ENCODE measurements at places on chromosomes 5 and 9.

DNA sequence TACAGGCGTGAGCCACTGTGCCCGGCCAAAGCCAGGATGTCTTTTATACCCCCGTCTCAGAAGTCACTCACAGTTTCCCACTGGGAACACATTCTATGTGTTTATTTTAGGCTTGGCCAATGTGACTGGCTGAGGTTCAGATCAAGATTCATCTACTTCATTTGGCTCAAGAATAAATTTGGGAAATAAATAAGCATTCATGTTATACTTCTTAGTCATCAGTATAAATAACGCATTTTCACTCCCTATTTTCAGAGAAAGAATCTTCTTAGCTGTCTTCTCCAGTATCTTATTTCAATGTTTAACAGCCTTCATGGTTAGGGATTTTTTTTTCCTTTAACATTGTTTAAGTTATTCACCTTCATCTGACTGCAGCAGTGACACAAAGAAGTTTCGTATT lies 11.8 kb downstream of the S100Z start:
- no peak for DNase-seq

DNA sequence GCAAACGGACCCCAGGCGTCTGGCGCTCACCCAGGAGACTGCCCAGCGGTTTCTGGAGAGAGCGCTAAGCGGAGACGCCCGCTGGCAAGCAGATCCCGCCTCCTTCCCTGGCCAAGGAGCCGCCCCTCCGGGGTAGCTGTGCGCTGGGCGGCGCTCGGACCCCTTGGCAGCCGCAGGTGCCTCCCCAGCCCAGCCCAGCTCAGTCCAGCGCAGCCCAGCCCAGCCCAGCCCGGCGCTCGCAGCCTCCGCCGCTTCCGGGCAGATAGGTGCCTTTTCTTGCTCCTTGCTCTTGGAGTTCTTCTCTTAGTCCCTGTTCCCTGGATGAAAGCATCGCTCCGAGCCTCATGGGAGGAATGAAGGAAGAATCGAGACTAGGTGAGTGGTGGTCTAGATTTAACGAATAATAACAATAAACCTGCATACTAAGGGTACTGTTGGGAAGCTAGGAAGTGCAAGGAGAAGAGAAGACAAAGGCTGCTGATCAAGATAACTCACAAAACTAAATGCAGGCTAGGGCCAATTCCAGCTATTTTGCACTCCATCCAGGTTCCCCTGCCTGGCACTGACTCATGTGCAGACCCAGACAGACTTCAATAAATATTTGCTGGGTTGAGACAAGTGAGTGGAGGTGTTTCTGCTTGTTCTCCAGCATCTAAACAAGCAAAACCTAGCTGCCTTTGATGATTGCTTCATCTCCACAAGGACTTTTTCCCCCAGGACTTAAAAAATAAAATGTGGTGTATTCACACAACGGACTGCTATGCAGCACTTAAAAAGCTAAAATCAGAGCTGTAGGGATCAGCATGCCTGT lies at the start of gene STK32A:
Gene STK32A, plus strand, starts transcription at position 202 of the 811 bp plus-strand sequence. CDS start 4,609 bp downstream, outside the sequence.
- DNase-seq: peak; percentile 4

- no peak for DNase-seq
Observed at GRCh38 chr5:123951582-123951977, 439.6 kb downstream of the CSNK1G3 start.

DNA sequence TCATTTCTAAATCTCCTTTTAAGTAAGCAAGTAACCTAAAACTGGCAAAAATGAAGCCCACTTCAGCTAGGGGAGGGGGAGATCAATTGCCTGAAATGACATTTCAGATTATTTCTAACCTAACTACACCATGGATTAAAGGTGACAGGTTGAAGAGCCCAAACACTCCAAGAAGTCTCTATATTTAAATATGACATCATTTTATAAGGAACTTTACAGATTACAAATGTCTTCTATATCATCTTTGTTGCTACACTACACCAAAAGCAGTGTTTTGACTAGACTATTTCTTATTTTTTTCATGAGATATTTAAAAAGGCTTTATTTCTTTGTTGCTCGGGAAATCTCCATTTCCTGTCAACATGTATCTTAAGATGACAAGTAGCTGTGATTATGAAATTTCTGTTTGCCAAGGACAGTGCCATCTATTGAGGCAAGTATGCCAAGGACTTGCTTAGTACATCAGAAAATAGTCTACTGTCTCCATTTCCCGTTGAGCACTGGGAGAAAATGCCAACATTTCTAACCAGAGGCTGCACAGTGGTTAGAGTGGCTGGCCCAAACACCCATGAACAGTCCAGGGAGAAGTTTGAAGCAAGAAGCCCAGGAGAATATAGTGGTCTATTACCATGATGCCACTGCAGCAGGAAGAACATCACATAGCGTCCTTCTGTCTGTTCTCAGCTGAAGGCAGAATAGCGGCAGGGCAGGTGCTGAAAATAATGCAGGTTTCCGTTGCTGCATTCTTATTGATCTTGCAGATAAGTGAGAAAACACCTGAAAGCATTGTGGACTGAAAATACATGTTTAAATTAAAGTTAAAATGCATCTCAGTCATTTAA lies 93.4 kb upstream of the ITGA2 start:
- DNase-seq: no peak

DNA sequence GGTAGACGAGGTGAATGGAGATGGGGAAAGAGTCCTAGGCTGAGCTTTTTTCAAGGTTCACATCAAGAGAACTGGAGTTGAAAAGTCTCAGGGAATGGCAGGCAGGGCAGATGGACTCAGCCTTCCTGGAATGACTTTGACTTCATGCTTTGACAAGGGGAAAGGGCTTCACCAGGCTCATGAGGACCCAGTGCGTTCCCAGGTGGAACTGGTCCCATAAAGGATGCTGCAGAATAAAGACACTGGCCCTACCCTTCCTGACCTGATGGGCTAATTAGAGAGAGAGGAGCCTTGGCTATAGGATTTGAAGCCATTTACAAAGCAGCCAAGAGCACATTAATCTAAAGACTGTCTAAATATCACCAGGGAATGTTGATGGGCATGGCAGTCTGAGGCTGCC lies 63.8 kb downstream of the IL31RA start:
- no peak for DNase-seq

Data from putamen (tissue), 1 donor.